ENCODE measurements at places on chromosomes 4 and X.

- DNase-seq: no peak
Measured at GRCh38 chrX:48782795-48783194, 3.6 kb upstream of the GATA1 start.

DNA sequence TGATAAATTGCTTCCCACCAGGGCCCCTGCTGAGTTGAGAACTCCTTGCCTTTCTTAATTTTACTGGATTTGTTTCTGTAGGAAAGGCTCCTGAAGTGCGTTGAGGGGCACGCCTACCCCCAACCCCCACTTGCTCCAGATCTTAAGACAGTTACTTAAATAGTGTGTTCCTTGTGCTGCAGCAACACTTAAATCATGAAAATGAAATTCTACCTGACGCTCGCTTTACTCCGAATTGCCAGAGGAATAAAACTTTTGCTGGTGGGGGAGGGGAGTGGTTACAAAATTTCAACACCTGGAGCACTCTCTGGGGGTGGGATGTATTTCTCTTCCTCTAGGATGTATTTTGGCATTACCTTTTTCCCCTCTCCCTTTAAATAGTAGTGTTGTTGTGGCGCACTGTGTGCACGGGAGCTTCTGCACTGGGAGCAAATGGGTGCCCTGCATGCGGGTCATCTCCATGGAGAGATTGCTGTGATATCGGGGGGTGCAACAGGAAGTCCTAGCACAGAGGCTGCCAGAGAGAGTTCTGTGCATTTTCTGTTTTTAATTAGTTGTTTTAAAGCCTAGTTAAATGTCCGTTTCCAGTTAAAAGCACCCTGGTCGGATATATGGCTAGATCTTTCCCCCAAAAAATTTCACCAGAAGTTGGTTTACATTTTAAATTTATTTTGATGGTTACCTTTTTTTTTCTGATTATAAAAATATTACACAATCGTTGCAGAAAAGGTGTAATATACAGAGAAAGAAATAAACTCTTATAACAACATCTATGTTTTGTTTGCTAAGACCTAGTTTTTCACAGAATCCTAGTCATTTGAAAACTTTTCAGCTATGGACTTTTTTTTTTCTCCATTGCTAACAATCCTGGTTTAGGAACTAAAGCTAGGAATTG is 207.7 kb downstream of the SOWAHB start:
- no peak for DNase-seq

DNA sequence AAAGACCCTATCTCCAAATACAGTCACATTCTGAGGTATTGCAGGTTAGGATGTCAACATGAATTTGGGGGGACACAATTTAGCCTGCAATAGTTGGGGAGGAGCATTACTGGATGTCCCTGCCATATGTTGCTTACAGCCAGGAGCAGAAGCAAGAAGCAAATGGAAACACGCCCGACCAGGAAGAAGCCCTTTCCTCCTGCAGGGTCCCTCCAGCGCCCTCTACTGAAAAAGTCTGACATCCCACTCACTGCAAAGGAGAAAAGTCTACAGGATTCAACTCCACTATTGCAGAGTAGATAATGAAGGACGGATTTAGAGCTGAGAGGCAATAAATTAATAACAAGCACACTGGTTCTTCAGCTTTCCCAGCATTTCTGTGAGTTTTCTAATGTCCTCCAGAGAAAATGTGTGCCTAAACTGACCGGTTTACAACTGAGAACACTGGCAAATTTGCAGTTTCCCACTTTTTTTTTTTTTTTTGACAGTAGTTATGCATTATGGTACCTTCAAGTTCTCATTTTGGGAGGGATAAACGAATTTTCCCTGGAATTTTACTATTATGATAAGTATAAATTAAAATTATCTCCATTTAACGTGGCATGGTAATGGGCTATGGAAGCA is 31.7 kb downstream of the COQ2 start:
- DNase-seq: peak; percentile 26

- DNase-seq: no peak
Measured at GRCh38 chr4:20026456-20026855, 225.2 kb upstream of the SLIT2 start.

- no peak for DNase-seq
Measured at GRCh38 chr4:67714248-67714583, 13.3 kb upstream of the UBA6 start.

- no peak for DNase-seq
Measured at GRCh38 chr4:10089346-10089745, 27.3 kb downstream of the WDR1 start.

DNA sequence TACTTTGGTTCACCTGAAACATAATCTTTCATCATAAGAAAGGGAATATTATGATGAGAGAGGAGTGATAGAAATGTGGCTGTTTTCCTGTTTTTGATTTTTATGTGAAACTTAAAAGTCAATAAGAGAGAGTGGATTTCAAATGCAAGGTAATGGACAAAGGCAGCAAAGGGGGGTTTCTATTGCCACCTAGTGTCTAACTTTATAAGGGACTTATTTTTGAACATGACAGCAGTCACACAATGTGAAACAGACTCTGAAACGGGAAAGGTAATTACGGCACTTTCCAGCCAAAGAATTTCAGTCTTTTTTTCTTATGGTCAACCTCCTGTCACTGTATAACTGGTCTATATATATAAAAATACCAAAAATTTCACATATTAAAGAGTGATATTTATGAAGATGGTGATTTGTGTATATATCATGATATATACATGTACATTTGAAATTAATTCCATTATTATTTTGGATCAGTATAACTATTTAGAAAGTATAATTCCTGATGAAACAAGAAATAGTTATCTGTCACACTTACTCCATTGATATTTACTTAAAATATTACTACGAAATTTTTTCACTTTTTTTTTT is 127.1 kb downstream of the FBXO8 start:
- DNase-seq: peak; percentile 46

GRCh38 chr4:17515445-17516407 is 761 bp downstream of the CLRN2 start:
- DNase-seq: no peak

GRCh38 chr4:177265729-177266128 is 43.9 kb upstream of the NEIL3 start:
- DNase-seq: no peak

DNA sequence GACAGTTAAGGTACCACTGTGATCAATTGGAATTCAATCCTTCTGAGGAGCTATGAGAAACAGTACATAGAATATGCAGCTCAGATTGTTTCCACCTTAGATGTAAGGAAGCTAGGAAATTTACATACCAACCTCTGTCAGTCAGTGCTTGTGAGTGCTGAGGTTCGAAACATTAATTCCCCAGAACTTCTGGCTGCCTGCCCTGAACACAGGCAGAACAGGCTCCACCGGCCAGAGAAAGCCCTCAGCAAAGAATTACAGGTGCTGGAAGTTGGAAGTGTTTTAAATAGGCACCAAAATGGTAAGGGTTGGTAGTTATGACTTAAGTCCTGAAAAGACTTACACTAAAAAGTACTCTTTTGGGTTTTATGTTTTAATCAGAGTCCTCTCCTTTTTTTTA is 651.8 kb downstream of the C4orf33 start:
- DNase-seq: no peak

- DNase-seq: no peak
Measured at GRCh38 chr4:81989202-81989601, 384.6 kb downstream of the HNRNPD start.

- DNase-seq: no peak
Measured at GRCh38 chr4:3658530-3658913, 107.7 kb upstream of the ADRA2C start.

DNA sequence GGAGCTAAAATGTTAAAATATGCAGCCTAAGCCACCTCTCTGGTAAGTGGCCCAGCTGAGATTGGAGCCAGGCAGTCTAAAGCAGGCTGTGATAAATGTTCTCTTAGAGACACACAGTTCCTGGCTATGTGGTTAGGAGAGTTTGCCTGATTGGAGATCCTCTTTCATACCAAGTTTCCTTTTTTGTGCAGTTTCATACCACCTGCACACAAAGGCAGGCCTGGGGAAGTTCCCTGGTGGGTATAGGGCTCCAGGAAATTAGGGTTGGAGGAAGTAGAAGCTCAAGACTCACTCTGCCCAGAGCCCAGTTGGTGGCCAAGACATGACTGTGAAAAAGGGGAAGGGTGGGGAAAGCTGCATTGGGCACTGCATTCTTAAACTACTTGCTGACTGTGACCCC is 16.9 kb downstream of the CYBB start:
- no peak for DNase-seq
